CD4-positive, alpha-beta T cell treated with Interleukin-2 at 100 ng/mL for 4 hours (primary cell): ENCODE measurements at places on chromosomes 3 and 15.

DNA sequence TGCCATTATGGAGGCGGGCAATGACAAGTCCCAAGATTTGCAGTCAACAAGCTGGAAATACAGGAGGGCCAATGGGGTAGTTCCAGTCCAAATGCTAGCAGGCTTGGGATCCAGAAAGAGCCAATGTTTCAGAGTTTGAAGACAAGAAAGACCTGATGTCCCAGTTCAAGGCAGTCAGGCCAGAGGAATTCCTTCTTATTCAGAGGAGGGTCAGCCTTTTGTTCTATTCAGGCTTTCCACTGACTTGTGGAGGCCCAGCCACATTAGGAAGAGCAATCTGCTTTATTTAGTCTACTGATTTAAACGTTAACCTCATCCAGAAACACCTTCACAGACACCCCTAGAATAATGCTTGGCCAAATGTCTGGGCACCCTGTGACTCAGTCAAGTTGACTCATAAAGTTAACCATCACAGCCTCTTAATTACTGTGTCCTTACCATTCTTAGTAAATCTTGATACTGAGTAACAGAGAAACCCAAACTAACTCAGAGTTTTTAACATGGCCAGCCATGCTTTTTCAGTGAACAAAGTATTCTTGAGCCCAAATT is 50.9 kb upstream of the NPHP3 start:
- DNase-seq, result no peak

GRCh38 chr15:39589815-39590644 is 9.2 kb downstream of the THBS1 start:
- DNase-seq, result no peak

GRCh38 chr3:50297896-50298725 is 1.1 kb downstream of the HYAL3 start:
- no peak for DNase-seq

GRCh38 chr3:160860346-160860745 is 104.3 kb downstream of the PPM1L start:
- no peak for DNase-seq

DNA sequence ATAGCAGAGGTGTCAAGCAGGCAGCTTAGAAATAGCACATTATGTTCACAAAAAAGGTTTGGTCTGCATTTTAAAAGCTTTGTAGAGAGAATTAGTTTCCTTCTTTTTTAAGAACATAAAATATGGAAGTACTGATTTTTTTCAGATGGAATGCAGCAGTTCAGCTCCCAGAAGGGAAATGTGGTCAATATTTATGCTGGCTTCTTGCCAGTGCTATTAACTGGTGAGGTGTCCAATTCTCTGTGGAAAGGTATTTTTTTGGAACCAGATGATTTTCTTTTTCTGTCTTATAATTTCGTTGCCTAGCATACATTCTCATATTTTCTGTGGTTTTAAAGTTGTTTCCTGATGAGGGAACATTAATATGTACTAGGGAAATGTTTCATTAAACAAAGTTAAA is 211.4 kb upstream of the ZNF385D start:
- no peak for DNase-seq

DNA sequence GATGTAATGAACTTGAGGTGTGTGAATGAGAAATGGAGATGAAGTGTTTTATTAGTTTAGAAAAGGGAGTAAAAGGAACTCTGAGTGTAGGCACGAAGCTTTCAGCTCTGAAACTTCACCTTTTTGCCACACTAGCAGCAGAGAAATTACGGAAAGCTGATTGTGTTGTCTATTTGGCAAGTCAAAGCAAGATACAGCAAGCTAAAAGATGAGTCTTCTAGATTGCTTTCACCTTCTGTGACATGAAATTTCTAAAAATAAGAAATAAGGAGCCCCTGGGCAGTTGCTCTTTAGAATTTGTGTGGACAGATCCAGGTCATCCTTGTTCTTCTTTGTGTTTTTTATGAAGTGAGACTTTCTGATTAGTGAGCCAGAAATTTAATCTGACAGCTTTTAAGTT is 143.4 kb downstream of the FNDC3B start:
- DNase-seq, result no peak

GRCh38 chr3:193743702-193744047 is 150.7 kb downstream of the OPA1 start:
- DNase-seq, result no peak

GRCh38 chr3:8303466-8303865 is 198.2 kb upstream of the LMCD1 start:
- no peak for DNase-seq

DNA sequence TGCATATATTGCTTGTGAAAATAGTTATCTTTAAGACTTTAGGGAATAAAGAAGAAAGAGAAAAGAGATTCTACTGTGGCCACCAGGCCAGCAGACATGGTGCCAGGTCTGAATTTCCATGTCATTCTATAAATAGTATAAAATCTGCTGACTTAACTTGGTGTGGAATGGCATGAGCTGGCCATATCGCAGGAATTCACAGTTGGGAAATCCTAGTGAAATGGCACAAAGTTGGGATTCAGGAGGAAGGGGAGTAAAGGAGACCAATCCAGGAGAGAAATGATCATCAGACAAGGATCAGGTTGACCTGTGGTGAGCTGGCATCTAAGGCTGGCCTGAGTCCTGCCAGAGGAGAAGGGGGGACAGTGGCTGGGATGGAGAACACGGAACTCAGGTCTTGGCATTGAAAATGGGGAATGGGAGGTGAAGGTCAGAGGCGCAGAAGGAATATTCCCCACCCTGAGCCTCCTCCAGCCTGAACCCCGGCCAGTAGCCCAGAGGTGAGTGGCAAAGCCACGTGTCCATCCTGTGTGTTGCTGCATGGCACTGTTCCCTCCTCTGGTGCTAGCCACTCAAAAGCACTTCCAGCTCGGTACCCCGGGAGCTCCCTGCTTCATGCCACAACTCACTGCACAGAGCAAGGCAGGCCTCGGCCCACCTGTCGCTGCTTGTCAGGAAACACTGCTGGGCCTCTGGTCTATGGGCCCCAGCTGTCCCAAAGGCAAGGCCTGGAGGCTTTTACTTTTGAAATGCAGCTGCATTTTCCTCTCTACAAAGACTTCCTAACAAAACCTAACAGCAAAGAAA is 51.4 kb downstream of the SSUH2 start:
- no peak for DNase-seq

GRCh38 chr15:80317389-80318182 is 65.6 kb upstream of the CTXND1 start:
- no peak for DNase-seq

DNA sequence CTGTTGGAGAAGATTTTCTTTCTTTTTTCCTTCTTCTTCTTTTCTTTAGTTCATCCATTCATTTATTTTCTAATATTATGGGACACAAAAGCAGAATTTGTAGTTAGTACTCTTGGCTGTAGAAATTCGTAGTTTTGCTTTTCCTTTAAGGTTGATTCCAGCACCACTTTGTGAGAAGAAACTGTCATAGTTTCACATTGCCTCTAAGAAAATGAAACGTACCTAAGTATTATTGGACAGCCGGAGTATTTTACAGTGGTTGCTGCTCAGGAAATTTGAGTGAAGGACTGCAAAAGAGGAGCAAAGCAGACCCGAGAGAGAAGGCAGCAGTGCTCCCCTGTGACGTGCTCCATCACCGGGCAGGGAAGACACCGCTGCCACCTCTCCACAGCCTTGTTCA is 48.1 kb downstream of the PLCL2 start:
- no peak for DNase-seq

GRCh38 chr3:45075821-45076625 is 49.9 kb downstream of the CLEC3B start:
- no peak for DNase-seq

GRCh38 chr3:29593802-29594201 is 312.9 kb downstream of the RBMS3 start:
- no peak for DNase-seq

DNA sequence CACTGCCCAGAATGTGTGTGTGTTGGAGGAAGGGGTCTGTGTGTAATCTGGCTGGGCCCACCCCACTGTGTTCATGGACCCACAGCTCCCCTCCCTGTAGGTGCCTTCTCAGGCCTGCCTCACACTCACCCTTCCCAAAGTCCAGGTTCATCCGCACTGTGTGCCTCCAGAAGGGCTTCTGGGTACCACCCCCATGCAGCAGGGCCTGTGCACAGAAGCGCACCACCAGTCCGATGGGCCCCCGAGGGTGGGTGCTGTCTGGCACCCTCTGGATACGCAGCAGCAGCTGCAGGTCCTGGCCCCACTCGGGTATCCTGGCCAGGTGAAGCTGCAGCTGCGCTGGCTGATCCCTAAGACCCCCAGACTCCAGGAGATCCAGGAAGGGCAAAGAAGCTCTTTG is 12.8 kb upstream of the TGM5 start:
- DNase-seq, result no peak

- peak; percentile 11 for DNase-seq
Observed at GRCh38 chr3:71247221-71247957, 336.1 kb downstream of the FOXP1 start.

- no peak for DNase-seq
Observed at GRCh38 chr15:33468740-33469139, 158.0 kb downstream of the RYR3 start.

- DNase-seq, result peak; percentile 30
Observed at GRCh38 chr3:10322352-10322710, 1.4 kb upstream of the SEC13 start.

DNA sequence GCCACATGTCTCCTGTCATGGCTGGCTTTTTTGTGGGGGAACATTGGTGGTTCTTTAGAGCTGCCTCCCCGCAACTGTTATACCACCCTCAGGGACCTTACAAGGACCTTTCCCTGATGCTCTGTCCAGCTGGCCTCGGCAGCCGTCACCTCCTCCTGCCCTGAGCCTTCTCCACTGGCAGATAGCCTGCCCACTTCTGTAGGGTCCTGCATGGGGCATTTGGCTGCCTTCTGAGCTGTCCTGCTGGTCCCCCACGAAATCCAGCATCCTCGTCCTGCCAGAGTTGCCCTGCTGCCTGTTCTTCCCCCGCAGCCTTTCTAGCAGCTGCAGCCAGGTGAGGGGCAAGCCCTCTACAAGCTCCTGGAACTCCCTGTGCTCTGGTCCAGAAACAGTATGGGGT is 86.2 kb downstream of the USP13 start:
- DNase-seq, result no peak

- DNase-seq, result peak; percentile 51
Observed at GRCh38 chr3:48232734-48233133, 8.2 kb upstream of the ZNF589 start.

GRCh38 chr3:116056280-116056679 is 389.0 kb downstream of the LSAMP start:
- DNase-seq, result no peak
